ENCODE measurements at places on chromosomes 4 and X.

DNA sequence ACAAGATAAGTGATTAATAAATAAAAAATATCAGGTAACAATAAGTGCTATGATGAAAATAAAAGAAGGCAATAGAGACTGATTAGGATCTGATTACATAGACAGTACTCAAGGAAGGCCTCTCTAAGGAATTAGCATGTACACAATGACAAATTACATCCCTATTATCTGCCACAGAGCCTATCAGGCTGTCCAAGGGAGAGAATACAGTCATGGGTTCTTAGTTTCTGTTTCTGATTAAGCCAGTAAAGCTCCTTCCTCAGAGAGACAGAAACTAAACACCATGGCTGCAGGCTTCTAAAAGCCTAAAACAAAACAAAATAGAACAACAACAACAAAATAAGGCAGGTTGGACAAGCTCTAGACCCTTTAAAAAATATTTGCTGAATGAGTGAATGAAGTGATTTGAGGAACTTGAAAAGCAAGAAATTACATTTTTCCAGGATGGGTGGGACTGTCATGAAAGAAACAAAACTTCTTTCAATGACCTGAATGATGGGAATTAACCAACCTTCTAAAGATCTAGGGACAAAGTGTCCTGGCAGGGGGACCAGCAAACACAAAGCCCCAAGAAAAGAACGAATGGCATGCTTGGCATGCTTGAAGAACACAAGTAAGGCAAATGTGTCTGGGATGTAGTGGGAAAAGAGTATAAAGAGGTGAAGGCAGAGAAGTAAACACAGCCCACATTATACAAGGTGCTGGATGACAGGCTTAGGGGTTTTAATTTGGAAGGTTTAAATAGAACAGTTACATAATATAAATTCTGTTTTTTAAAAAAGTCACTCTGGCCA, 44.1 kb downstream of the NAA11 start:
- peak; percentile 24 for DNase-seq

GRCh38 chr4:75302648-75303047, 211.6 kb downstream of the RCHY1 start:
- DNase-seq: no peak

GRCh38 chrX:80004458-80004857, 10.1 kb upstream of the TBX22 start:
- no peak for DNase-seq

- no peak for DNase-seq
Observed at GRCh38 chrX:153520287-153520917, 3.0 kb downstream of the ATP2B3 start.

GRCh38 chr4:83178029-83178428, 63.5 kb upstream of the PLAC8 start:
- no peak for DNase-seq

GRCh38 chrX:20969565-20969964, 404.7 kb upstream of the CNKSR2 start:
- no peak for DNase-seq
